ENCODE measurements at places on chromosomes 4 and X.

DNA sequence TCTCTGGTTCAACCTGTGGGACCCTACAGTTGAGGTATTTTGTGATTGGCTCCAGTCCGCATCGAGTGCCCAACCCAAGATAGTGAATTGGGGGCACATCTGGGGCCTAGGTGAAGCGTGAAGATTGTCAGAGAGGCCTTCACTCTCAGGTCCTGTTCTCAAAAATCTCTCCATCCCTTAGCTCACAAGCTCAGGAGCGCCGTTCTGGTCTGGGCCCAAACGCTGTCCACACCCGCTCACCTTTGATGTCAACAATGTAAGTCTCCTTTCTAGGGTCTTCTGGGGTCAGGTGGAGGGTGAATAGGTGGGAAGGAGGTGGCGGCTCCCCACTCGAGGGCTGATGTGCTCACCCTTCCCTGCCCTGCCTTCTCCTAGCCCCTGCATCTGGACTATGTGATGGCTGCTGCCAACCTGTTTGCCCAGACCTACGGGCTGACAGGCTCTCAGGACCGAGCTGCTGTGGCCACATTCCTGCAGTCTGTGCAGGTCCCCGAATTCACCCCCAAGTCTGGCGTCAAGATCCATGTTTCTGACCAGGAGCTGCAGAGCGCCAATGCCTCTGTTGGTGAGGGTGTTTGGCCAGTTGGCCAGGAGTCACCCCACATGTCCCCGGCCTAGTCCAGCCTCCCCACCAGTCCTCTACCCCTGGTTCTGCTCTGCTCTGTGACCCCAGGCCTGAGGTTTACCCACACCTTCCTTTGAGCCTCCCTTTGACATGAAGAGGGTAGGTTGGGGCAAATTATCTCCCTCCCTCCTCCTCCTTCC, 7.6 kb upstream of the CDK16 start:
- peaks cover 66% of the 10 kb centered on the region for H3K36me3 ChIP-seq
- H3K27me3 ChIP-seq = no peaks in the 10 kb centered on the region
- no peak for DNase-seq
- H3K4me1 ChIP-seq = no peaks in the 10 kb centered on the region
- no peak overlapping the region for H3K4me3 ChIP-seq
- H3K27ac ChIP-seq = no peak overlapping the region

DNA sequence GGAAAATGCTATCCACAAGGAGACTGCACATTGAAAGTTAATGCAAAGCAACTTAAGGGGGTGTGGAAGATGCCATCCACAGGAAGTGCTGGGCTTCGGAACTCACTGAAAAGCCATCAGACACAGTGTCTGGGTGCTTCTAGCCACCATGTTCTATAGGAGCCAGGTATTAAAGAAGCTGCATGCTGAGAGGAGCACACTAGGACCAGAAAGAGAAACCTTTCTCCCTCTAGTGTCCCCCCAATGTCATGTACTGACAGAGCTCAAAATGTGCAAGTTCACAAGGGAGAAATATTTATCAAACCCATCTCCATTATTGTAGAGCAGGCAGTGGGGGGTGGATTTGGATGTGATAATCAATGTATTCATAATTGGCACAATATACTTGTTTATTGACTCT, 510.9 kb downstream of the GRID2 start:
- DNase-seq = no peak
- no peaks in the 10 kb centered on the region for H3K4me1 ChIP-seq
- no peak overlapping the region for H3K27ac ChIP-seq
- no peak overlapping the region for H3K4me3 ChIP-seq
- no peaks in the 10 kb centered on the region for H3K36me3 ChIP-seq

- peaks cover 18% of the 10 kb centered on the region for H3K4me1 ChIP-seq
- H3K4me3 ChIP-seq = no peak overlapping the region
- peaks cover 23% of the 10 kb centered on the region for H3K36me3 ChIP-seq
- DNase-seq = no peak
- H3K27ac ChIP-seq = peak overlapping the region; percentile 8
Observed at GRCh38 chr4:110059556-110060191, 138.7 kb downstream of the ELOVL6 start.

GRCh38 chr4:126441173-126442035, 1126.6 kb downstream of the FAT4 start:
- DNase-seq = no peak
- no peaks in the 10 kb centered on the region for H3K36me3 ChIP-seq
- no peak overlapping the region for H3K4me3 ChIP-seq
- no peak overlapping the region for H3K27ac ChIP-seq

DNA sequence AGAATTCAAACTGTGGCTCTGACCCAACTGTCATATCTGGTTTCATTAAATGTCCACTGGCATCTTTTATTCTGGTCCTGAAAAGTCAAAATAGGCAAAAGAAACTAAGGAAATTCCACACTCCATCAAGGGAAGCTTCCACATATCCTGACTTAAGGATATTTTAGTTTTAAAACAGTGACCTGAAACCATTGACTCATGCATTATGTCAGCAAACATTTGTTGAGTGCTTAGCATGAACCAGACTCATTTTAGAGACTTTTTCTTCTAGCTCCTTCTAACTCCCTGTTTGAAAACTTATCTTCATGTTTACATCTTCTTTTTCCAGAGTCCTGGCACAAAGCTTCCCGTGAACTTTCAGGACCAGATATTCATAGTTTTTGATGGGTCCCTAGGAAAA, 6.9 kb upstream of the CXCL1 start:
- H3K27me3 ChIP-seq = no peaks in the 10 kb centered on the region
- no peaks in the 10 kb centered on the region for H3K36me3 ChIP-seq
- no peak for DNase-seq
- no peak overlapping the region for H3K4me3 ChIP-seq
- H3K4me1 ChIP-seq = peaks cover 13% of the 10 kb centered on the region

- no peaks in the 10 kb centered on the region for H3K36me3 ChIP-seq
- H3K27me3 ChIP-seq = no peaks in the 10 kb centered on the region
- H3K4me1 ChIP-seq = no peaks in the 10 kb centered on the region
- no peak overlapping the region for H3K4me3 ChIP-seq
- no peak overlapping the region for H3K27ac ChIP-seq
Observed at GRCh38 chrX:437661-438390, 51.1 kb upstream of the PPP2R3B start.

- DNase-seq = no peak
- no peaks in the 10 kb centered on the region for H3K27me3 ChIP-seq
- H3K4me3 ChIP-seq = no peak overlapping the region
- H3K27ac ChIP-seq = no peak overlapping the region
Observed at GRCh38 chr4:128570387-128570975, 239.0 kb upstream of the JADE1 start.

DNA sequence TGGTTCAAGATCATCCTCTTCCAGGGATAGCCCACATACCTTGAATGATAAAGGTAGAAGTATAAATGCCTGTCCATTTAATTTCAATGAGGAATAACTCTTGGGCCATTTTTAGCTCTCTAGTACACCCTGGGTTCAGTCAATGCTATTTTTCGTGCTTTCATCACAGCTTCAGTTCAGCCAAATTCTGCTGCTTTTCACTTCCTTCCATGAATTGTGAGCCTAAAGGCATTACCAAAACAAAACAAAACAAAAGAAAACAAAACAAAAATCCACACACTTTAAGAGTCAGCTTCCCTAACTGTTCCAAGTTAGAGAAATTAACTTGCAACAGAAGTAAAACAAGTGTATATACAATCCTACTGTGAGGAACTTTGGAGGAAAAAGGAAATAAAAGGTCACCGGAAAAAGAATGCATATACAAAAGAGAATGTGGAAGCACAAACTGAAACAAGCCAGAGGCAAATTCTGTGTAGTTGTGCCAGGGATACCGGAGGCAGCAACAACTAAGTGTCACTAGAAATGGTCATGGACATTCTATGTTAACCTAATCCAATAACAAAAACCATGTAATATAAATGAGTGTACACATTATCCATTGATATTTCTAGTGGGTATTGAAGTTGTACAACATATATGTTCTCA, 423.1 kb downstream of the KCTD8 start:
- no peak overlapping the region for H3K27ac ChIP-seq
- no peak overlapping the region for H3K4me3 ChIP-seq
- no peaks in the 10 kb centered on the region for H3K36me3 ChIP-seq
- H3K4me1 ChIP-seq = no peaks in the 10 kb centered on the region
- no peak for DNase-seq

DNA sequence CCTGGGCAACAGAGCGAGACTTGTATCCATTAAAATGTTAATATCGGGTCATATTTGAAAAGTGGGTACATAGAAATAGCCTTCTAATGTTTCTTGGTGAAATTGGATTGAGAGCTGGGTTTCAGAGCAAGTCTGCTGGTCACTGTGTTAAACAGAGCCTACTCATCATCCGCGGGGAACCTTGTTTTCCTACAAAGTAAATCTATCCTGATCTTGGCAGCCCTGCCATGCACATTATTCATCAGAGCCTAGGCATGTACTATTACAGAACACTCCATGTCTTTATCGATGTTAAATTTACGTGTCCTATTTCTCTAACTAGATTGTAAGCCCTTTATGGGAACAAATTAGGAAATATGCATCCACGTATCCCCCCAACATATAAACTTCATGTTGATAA, 18.7 kb downstream of the SETD7 start:
- H3K27me3 ChIP-seq = no peaks in the 10 kb centered on the region
- no peak overlapping the region for H3K4me3 ChIP-seq
- H3K4me1 ChIP-seq = no peaks in the 10 kb centered on the region
- H3K36me3 ChIP-seq = peaks cover 32% of the 10 kb centered on the region

DNA sequence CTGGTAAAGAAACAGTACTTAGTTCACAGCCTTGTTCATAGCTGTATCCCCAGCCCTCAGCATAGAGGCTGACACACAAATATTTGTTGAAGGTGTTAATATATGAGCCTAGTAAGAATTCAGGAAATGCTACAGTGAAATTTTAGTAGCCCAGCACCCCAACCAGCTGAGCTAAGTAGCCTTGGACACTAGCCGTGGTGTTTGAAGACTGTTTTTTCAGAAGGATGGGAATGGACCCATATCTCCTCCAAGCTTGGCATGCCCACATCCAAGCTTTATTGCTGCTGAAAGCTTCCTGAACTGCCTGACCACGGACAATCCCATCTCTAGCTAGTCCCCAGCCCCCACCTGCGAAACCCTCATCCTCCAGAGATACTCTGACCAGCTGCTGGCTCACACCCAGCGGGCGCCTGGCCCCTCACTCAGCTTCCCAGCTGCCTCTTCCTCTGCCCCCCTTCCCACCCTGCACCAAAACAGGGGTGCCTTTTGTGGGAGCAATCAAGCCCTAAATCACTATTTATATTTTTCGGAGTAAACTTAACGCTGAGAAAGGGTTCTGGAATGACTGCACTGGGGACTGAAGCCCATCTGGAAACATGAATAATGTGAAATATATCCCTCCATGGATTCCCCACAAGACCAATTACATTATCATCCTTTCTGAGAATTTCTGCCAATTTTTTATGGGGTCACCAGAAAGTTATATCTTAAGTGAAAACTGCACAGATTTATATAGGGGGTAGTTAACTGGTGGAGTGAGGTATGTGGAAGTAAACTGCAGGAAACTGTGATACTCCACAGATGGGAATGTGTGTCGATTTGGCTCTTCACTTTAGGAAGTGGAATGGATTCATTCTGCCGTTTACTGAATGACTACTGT, 41.1 kb upstream of the CBR4 start:
- H3K36me3 ChIP-seq = no peaks in the 10 kb centered on the region
- DNase-seq = no peak
- H3K27me3 ChIP-seq = no peaks in the 10 kb centered on the region
- no peaks in the 10 kb centered on the region for H3K4me1 ChIP-seq

GRCh38 chrX:7946960-7947359, 19.7 kb upstream of the PNPLA4 start:
- no peaks in the 10 kb centered on the region for H3K27me3 ChIP-seq
- H3K27ac ChIP-seq = no peak overlapping the region
- no peak overlapping the region for H3K4me3 ChIP-seq
- peaks cover 3% of the 10 kb centered on the region for H3K4me1 ChIP-seq

DNA sequence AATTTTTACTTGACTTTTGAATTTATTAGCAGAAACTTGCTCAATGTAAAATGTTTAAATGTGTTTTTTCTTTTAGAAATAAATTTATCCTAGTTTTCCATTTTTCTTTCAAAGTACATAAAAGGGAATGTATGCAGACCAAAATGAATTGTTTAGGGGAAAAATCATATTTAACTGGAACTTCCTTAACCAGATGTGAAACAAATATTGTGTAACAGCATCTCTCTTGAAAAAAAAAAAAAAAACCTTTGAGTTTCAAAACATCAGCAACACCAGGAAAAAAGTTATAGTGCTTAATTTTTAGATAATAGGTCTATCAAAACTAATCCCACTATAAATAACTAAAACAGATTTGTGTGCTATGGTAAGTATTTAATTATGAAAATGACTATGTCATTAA, 14.5 kb upstream of the CCNA2 start:
- DNase-seq = no peak
- no peaks in the 10 kb centered on the region for H3K27me3 ChIP-seq
- no peak overlapping the region for H3K4me3 ChIP-seq
- H3K27ac ChIP-seq = no peak overlapping the region
- peaks cover 54% of the 10 kb centered on the region for H3K36me3 ChIP-seq

DNA sequence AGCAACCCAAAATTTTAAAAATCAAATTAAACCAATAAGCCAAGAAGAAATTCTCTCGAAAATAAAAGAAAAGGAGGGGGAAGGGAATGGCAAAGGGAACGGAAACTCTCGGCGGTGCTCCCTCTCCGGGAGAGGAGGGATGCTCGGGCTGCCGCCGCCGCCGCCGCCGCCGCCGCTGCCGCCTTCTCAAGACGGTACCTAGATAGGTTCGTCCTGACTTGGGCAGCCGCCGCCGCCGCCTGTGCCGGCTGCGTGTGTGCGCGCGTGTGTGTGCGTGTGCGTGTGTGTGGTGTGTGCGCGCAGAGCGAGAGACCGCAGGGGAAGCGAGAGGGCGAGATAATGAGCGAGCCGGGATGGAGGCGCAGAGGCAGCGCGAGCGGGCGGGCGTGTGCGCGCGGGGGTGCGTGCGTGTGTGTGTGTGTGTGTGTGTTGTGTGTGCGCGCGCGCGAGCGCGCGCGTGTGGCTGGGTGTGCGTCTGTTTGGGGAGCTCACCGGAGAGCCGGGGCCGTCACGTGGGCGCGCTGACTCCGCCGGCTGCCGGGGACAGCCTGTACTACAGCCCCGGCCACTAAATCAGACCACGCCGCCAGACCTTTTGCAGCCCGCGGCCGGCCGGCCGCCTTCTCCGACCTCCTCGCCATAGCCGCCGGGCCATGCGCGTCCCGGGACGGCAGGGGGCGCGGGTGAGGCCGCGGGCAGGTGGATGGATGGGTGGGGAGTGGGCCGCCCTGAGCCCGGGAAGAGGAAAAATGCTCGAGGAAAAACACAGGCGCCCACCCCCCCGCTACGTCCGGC, 111.6 kb downstream of the DHX15 start:
- H3K4me3 ChIP-seq = peak overlapping the region; percentile 47
- H3K27me3 ChIP-seq = peaks cover 40% of the 10 kb centered on the region
- DNase-seq = peak; percentile 71

- no peak for DNase-seq
- no peaks in the 10 kb centered on the region for H3K4me1 ChIP-seq
- peak overlapping the region; percentile 26 for H3K27ac ChIP-seq
- H3K27me3 ChIP-seq = no peaks in the 10 kb centered on the region
- peaks cover 4% of the 10 kb centered on the region for H3K36me3 ChIP-seq
Observed at GRCh38 chr4:48681856-48682255, 98.2 kb downstream of the FRYL start.

GRCh38 chr4:141563723-141564122, 72.7 kb upstream of the IL15 start:
- H3K4me3 ChIP-seq = no peak overlapping the region
- no peak for DNase-seq
- H3K36me3 ChIP-seq = no peaks in the 10 kb centered on the region
- H3K4me1 ChIP-seq = no peaks in the 10 kb centered on the region

Data from RWPE2 (cell line).